HTR-8/SVneo (cell line): ENCODE measurements at places on chromosomes 6 and 20.
A peak's percentile ranks its signal among the peaks of the same experiment; 100 is the strongest.

DNA sequence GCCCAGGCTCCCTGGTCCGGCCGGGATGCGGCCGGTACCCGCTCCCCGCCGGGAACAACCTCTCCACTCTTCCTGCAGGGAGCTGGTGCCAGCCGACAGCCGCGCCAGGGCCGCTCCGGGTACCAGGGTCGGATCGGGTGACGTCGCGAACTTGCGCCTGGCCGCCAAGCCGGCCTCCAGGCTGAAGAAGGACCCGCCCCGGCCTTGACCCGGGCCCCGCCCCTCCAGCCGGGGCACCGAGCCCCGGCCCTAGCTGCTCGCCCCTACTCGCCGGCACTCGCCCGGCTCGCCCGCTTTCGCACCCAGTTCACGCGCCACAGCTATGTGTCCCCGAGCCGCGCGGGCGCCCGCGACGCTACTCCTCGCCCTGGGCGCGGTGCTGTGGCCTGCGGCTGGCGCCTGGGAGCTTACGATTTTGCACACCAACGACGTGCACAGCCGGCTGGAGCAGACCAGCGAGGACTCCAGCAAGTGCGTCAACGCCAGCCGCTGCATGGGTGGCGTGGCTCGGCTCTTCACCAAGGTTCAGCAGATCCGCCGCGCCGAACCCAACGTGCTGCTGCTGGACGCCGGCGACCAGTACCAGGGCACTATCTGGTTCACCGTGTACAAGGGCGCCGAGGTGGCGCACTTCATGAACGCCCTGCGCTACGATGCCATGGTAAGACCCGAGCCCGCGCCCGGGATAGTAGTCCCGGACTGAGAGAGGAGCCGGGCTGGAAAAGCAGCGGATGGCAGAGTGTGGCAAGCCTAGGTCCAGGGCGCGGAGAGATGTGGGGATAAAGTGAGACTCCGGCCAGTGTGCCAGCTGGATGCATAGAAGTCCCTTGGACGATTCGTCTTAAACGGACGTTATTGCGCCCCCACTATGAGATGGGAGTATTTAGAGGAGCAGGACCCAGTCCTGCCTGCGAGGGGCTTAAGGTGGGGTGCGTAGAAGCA is at the start of gene NT5E:
NT5E (plus strand) TSS at position 266 of the 942 bp plus-strand sequence; CDS start at position 323, 57 bp downstream.
- DNase-seq: peak; percentile 76

- DNase-seq: no peak
These were observed 7.1 kb upstream of the ABHD16B start for GRCh38 chr20:63854069-63854765.

DNA sequence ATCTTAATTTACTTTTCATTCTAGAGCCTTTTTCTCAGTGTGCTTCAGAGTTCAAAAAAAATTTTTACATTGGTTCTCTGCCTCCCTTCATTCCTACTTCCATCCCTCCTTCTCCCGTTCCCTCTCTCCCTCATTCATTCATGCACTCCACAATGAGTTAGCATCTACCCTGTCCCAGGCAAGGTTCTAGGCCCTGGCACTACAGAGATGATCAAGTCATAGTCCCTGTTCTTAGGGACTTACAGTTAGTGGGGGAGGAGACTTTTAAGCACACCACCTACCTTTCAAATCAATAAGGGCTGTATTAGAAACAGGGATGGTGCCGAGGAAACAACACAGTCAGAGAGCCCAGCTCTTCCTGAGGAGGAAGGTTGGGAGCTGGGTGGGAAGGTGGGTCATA is 40.3 kb downstream of the MAP3K5 start:
- no peak for DNase-seq

- no peak for DNase-seq
These were observed 151.2 kb upstream of the THBS2 start for GRCh38 chr6:169404828-169405227.

DNA sequence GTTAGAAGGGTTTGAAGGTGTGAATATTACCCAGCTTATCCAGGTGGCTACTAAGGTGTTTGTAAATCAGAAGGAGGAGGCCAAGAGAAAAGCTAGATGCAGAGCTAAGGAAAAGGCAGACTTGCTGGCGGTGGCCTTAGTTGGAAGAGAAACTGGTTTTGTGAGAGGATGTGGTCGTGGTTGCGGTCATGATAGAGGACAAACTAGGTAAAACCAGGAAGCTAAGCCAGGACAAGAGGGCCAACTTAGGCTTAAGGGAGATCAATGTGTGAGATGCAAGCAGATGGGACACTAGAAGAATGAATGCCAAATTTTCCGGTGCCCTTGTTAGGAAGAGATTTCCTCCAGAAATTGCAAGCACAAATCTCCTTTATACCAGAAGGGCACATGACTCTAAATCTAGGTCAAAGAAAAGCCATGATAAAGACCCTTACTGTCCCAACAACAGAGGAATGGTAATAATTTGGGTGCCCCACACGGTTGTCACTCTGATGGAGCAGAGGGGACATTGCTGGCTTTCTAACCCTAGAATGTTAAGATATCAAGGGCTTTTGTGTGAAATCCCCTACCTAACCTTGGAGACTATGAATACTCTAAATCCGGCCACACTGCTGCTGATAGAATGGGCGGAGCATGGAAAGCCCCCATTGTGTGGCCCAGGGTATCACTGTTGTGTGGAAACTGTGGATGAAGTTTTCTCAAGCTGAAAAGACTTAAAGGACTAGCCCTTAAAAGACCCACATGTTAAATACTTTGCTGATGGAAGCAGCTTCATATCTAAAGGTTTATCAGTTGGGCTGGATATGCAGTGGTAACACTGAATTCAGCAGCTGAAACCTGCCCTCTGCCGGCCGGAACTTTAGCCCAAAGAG is 7.8 kb downstream of the IL22RA2 start:
- no peak for DNase-seq

DNA sequence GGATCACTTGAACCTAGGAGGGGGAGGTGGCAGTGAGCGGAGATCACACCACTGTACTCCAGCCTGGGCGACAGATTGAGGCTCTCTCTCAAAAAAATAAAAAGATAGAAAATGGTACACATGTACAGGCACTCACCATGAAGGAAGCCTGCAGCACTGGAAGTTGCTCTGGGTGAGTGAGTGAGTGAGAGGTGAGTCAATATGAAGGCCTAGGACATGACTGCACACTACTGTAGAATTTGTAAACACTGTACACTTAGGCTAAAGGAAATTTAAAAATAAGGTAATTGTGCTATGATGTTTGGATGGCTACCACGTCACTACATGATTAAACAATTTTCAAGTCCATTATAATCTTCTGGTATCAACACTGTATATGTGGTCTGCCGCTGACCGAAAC is 216.2 kb downstream of the FOXC1 start:
- no peak for DNase-seq

GRCh38 chr6:36706339-36706738 is 8.7 kb downstream of the RAB44 start:
- no peak for DNase-seq

GRCh38 chr6:44234101-44235025 is 11.0 kb downstream of the SLC29A1 start:
- no peak for DNase-seq

- DNase-seq: no peak
These were observed 1.2 kb downstream of the IP6K3 start for GRCh38 chr6:33745548-33745947.

DNA sequence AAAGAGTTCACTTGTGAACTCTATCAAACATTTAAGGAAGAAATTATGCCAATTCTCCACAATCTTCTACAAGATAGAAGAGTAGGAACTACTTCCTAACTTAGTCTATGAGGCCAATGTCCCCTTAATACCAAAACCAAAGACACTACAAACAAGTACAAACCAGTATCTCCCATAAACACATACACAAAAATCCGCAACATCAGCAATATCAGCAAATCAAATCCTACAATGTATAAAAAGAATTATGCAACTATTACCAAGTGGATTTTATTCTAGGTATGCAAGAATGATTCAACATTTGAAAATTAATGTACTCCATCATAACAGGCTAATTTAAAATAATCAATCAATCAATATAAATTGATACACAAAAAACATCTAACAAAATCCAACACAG is 45.4 kb downstream of the SYCP2 start:
- no peak for DNase-seq

GRCh38 chr20:18839507-18840247 is 26.1 kb downstream of the SCP2D1 start:
- no peak for DNase-seq

GRCh38 chr20:21156266-21156665 is 30.4 kb downstream of the KIZ start:
- DNase-seq: peak; percentile 32

DNA sequence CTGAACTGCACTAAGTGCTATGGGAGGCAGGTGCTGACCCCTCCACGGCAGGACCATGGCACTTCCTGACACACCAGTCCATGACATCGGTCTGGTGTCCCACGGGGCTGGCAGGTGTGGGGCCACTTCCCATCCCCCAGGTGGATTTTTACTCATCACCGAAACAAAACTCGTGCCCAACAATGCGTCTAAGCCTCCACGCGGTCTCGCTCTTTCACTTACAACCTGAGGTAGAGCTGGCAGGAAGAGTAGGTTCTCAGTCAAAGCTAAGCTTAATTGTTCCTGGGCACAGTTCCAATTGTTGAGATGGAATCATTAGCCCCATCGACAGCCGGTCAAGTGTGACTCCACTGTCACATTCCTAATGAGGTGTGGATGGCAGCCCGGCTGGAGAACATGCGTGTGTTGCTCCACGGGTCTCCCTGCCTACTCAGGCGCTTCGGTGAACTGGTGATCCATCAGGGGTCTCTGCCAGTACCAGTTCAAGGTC is 125.7 kb downstream of the SLC23A2 start:
- DNase-seq: no peak

DNA sequence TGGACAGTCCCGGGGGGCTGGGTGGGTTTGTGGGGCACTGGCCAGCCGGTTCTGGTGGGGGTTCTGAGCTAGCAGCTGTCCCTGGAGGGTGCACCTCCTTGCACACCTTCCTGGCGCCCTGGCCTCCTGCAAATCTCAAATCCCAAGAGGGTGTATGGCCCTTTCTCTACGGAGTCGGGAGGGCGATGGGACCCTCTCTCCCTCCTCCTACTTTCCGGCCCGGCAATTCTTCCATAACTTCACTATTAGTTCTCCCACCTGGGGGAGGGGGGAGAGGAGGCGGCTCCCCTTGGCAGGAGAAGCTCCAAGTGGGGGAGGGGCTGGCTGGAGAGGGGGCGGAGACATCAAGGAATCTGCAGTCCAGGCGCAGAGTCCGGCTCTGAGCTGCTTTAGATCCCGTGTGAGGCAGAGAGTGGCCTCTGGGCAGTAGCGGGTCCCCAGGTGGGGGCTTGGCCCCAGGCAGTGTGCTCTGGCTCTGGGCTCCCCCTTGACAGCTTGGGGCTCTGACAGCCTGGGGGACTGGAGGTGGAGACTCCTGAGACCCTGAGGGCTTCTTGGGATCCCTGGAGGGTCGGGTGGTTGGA is 1.4 kb upstream of the LAMA5 start:
- peak; percentile 82 for DNase-seq

GRCh38 chr20:23550227-23550626 is 18.1 kb downstream of the CST9L start:
- no peak for DNase-seq

DNA sequence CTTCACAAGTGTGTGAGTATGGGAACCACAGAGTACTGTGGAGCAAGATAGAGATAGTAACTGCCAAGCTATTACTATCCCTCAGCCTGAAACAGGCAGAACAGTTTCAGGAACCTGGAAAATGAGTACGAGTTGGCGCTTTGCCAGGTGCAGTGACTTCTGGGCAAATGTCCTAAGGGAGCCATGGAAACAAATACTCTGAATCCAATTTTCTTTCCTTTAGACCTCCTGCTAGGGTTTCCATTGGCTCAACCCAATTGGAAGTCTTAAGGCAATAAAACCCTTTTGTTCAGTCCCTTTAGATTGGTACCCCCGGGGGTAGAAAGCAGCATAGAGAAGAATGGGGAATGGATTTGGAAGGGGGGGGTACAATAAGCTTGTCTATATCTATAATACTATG is 205.0 kb upstream of the EPHA7 start:
- no peak for DNase-seq

- no peak for DNase-seq
These were observed 18.2 kb downstream of the MAS1 start for GRCh38 chr6:159908979-159909378.

- no peak for DNase-seq
These were observed 63.6 kb downstream of the CARMIL1 start for GRCh38 chr6:25342802-25343201.

DNA sequence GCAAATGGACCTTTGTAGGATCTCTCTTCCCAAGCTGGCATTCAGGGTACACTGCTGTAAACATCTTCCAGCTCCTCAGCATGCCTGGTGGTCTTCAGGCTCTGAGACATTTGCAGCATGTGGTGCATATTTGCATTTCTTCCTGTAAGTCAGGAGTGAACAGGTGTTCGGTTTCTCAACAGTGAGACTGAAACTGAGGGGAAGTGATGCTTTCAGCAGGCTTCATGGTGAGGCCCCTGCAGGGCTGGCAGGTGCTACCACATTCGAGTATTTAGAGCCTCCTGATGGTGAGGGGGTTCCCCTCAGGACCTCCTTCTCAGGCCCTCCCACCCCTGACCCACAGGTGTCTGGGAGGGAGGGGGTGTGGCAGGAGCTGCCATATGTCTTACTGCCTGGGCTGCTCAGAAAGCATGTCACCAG is 15.1 kb downstream of the MYBL2 start:
- DNase-seq: no peak

DNA sequence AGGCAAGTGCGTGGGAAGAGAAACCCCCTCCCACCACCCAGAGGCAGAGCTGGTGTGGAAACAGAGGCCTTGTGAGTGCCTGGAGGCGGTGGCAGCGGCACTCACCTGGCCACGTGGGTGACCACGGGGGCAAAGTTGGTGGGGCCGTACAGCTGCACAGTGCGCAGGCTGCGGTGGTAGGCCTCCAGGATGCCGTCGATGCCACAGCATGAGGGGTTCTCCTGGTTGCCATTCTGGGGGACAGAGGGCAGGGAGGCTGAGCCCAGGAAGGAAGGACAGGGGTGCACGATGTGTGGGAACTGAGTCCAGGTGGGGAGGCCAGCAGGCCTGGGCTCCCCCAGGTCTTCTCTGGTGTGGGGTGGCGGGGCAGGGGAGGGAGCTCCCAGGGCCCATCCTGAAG is 47.7 kb downstream of the RAB44 start:
- no peak for DNase-seq
